ENCODE measurements at places on chromosomes 13 and 19.

DNA sequence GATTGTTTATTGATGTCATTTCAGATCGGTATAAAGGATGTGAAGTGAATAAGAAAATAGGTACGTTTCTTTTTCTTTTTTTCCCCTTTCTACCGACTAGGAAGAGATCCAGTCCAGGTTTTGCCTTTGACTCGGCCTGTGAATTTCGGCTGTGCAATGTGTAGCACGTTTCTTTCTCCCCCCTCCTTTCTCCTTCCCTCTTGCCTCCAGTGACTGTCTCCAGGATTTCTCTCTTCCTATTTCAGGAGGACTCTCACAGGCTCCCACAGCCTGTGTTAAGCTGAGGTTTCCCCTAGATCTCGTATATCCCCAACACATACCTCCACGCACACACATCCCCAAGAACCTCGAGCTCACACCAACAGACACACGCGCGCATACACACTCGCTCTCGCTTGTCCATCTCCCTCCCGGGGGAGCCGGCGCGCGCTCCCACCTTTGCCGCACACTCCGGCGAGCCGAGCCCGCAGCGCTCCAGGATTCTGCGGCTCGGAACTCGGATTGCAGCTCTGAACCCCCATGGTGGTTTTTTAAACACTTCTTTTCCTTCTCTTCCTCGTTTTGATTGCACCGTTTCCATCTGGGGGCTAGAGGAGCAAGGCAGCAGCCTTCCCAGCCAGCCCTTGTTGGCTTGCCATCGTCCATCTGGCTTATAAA lies at the start of gene GPC6:
GPC6 (plus strand) TSS at position 185 of the 657 bp plus-strand sequence.
- peak; percentile 80 for DNase-seq

GRCh38 chr19:4053423-4054324 lies 13.0 kb downstream of the ZBTB7A start:
- no peak for DNase-seq

DNA sequence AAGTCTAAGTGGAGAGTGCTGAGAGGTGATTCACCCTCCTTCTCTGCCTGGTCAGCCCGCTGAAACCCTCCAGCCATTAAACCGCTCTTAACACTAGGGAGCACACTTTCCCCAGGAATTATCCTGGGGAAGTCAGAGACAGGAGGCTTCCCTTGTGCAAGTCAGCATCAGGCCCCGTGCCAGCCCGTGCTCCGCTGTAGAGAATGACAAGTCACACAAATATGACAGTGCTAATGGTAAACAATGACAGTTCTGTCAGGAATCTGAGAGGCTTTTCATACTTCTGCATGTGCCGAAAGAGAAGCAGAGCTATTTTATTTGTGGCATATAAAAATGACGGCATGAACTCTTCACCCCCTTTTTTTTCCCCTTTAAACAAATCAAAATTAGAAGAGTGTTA lies 816.9 kb upstream of the SLC10A2 start:
- peak; percentile 56 for DNase-seq

DNA sequence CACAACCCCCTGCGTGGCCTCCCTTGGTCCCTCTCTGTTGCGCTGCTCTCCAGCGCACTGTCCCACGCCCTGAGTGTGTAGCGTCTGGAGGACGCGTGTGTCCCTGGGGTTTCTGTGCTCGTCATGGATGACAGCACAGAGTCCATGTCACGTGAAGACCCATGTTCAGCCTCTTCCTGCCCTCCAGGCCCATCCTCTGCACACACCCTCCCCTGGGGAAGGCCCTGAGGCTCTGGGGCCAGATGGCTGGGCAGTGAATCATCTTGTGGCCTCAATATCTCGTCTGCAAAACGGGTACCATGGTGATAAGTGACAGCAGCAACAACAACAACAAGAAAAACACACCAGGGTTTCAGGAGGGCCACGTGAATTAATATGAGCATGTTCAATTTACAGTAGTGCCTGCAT lies 71.5 kb upstream of the ARHGEF7 start:
- DNase-seq: no peak

DNA sequence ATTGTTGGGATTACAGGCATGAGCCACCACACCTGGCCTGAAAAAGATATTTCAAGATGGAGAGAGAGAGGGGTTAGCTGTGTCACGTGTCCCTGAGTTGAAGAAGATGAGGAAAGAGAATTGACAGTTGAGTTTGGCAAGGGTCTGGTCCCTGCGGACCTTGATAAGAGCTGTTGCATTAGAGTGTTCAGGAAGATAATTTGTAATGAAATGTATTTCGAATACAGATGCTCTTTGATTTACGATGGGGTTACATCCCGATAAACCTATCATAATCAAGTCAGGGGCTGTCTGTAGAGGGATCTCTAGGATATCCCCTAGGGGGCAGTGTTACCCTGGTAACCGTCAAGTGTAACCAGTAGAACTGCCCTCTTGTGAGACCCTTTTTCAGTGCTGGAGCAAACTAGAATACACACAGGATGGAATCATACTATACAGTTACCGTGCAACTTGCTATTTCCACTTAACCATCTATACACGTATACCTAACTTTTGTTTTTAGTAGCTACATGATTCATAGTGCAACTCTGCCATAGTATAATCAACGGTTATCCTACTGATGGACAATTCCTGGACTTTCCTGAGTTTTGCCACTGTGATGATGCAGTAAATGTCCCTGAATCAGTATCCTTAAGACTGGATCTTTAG lies 1.5 kb upstream of the ELOF1 start:
- DNase-seq: peak; percentile 79
